ENCODE measurements at places on chromosomes 16 and 17.

DNA sequence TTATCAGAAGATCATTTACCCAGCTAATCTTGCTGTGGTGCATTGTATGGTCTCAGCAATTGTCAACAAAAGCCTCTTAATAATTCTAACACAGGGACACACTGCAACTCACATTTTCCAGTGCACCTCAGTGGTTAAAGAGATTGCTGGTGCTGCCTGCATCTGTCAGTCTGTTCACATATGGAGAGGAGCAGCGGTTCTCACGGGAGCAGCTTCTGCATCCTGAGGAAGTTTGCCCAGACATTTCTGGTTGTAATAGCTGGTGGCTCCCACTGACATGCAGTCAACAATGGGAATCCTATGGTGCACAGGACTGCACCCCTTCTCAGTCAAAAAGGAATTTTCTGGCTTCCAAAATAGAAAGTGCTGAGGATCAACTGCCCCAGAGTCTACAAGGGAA, 7.8 kb downstream of the GGA2 start:
- DNase-seq, result no peak

DNA sequence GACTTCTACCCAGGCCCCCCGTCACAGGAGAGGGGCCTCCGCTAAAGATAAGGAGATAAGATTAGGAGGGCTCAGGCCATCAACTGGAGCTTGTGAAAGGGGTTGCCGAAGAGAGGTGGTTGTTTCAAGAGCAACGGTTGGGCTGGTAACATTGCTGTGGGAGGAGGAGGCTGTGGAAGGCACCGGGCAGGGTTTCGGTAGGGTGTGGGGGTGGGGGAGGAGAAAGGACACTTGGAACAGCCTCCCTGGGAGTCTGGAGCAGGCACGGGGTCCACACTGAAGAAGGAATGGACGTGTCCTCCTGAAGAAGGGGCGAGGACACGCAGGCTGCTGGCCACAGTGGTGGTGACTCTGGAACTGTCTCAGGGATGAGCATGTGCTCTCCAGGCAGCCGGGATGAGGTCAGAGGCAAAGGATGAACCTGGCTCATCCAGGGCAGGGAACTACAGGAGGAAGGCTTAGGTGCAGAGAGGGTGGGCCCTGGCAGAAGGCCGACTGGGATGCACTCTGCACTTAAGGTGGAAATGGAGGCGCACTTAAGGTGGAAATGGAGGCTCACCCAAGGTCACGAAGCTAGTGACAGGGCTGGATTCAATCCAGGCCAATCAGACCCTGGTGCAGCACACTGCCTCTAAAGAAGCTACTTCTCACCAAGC, 1.2 kb upstream of the EPX start:
- peak; percentile 23 for DNase-seq

DNA sequence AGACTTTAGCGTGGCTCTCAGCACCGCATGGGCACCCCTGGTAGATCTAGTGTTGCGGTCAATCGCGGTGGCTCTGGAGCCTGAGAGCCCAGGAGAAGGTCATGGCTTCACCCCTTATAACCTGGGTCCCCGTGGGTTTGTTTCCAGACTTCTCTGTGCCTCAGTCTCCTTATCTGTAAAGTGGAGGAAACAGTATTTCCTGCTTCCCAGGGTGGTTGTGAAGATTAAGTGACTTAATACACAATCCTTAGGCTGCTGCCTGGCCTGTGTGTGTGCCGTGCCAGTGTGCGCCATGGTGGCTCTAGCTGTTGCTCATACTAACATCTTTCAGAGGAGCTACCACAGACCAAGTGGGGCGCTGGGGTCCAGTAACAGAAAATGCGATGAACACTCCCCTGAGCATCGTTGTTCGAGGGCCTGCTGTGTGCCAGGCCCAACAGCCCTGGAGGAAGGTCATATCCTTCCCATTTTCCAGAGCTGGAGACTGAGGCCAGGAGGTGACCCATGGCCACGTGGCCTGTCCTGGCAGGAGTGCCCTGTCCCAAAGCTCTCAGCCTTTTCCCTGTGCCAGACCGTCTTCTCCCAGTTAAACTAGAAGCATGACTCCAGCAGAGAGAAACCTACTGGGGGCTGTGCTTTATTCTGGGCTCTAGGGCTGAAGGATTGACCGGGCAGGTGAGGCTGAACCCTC, 70.1 kb downstream of the CMIP start:
- no peak for DNase-seq

GRCh38 chr16:84959045-84959576, 52.2 kb downstream of the ZDHHC7 start:
- peak; percentile 60 for DNase-seq

GRCh38 chr17:67902511-67903231, 77.4 kb downstream of the BPTF start:
- no peak for DNase-seq

DNA sequence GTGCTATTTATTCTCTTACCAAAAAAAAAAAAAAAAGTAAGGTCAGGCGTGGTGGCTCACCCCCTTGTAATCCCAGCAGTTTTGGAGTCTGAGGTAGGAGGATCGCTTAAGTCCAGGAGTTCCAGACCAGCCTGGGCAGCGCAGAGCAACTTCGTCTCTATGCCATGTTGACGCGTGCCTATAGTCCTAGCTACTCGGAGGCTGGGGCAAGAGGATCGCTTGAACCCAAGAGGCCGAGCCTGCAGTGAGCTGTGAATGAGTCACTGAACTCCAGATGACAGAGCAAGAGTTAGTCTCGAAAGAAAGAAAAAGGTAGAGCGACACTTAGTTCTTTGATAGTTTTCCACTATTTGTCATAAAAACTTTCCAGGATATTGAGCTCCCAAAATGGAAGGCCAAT, 1.4 kb upstream of the TENT4B start:
- no peak for DNase-seq

DNA sequence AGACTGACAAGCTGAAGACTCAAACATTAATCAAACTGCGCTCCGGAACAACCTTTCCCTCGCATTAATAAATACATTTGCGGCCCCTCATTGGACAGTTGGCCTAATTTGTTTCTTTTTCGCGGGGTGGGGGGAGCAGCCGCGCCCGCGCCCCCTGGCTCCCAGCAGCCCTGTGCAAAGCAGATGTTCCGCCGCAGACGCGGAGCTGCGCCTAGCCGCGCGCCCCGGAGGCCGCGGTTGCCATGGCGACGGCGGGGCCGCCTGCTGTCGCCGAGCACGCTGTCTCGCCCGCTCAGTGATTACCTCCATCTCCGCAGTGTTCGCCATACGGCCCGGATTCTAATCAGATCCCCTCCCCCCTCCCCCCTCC, 25.5 kb downstream of the COPZ2 start:
- DNase-seq, result no peak

DNA sequence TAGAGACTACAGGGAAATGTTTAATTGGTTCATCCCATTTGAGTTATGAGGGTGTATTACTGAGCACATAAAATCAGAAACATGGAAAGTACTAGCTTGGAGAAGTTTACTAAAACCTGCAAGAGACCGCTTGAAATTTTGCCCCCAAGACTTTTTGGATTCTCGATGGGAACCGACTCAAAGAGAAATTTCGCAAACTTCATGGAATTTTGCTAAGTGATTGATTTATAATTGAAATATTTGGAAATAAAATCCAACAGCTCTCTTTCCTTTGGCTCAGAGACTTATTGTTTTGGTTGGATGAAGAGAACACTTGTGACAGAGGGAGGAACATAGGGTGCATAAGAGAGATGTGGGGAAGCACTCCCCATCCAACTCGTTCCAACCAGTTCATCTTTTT, 574.4 kb downstream of the WWOX start:
- no peak for DNase-seq

DNA sequence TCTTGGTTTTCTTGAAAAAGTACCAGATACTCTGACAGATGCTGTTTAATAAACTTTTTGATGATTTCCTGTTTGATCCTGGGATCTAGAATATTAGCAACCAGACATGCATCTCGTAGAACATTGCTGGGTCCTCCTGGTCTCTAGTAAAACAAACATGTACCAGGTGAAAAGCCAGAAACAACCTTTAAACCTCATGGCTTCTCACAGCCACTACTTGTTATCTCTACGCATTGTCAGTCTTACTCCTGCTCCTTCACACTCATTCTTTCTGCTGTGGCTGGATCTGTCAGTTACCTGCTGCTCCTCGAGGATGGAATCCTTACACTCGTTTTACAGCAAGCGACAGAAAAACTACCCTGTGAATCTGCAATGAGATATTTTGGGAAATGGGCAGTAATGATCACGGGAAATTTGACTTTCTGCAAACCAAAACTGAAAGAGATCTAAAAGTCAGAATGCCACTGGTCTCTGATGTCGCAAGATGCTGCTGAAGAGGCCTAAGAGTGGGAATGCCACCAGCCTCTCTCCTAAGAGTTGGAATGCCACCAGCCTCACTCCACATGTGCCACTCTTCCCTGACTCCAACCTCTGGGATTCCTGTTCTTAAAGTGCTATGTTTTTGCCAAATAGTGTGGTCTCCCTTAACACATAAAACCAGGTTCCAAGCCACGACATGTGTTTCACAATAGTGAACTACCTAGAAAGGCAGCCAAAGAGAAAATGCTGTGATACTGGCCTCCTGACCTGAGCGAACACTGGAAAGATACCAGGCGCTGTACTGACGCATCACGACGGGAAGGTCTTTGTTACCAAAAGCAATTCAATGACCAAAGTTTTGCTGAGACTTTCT, 86.3 kb downstream of the VPS53 start:
- DNase-seq, result no peak

DNA sequence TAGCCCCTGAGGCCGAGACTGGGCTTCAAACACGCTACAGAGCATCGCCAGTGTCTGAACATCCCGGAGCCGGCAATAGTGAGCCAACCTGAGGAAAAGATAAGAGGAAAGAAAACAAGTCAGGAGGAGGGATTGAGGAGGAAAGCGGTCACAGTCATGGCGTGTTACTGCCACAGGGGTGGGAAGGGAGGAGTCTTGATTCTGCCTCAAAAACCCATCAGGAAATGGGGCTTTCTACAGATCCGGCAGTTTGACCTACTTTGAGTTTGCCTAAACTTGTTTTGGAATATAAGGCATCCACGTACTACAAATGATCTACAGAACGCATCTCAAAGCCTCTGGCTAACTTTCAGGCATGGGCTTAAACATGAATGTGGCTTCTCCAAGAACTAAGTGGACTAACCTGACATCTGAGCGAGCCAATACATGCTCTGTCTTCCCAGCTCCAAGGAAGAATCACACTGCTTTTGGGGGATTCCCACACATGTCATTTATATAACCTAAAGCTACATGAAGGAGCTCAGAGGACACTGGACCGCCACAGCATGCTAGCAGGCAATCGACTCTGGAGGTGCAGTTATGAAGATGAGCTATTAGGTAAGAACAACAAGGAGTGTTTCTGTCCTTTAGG, 96.6 kb downstream of the WDR59 start:
- no peak for DNase-seq

GRCh38 chr16:30567991-30568638, 3.4 kb downstream of the ZNF688 start:
- peak; percentile 45 for DNase-seq

GRCh38 chr16:23803591-23804123, 32.1 kb upstream of the PRKCB start:
- DNase-seq, result peak; percentile 60

GRCh38 chr17:7292729-7293128, 1.7 kb downstream of the YBX2 start:
- no peak for DNase-seq

GRCh38 chr16:49010396-49010795, 271.2 kb downstream of the CBLN1 start:
- no peak for DNase-seq

- no peak for DNase-seq
Observed at GRCh38 chr17:34363183-34363661, at the start of gene CCL1. TSS of gene CCL1 (minus strand) at chr17:34363233. CDS start at chr17:34363161, 72 bp downstream.

GRCh38 chr16:55041540-55042234, 111.0 kb downstream of the IRX5 start:
- no peak for DNase-seq

DNA sequence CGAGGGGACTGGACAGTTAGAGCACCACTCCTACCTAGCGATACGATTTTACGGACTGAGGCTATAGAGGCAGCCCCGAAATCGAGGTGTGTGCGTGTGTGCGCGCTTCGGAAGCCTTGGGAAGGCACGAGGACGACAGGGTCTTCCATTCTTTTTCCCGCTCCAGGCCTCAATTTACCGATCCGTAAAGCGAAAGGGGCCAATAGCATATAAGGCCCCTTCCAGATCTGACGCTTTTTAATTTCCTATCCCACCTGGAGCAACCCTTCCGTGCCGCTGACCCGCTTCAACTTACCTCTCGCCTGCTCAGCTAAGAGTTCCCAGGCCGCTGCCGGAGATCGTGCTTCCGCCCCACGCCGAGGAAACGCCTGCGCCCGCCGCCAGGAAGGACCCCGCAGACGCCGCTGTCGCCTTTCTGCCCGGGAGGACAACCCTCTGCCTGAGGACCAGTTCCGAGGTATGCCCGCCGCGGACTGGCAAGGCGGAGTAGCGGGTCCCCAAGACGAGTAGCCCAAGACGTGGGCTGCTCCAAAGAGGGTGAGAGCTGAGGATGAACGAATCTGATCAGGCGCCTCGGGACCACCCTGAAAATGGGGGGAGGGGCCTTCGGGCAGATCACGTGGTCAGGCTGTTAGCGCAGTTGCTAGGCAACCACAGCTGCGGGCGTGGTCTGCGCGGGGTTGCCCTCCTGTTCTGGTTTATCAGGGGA, at the start of gene EFTUD2:
Gene EFTUD2, minus strand, starts transcription at position 372 of the 709 bp plus-strand sequence. CDS start 4,924 bp downstream, outside the sequence.
- DNase-seq, result peak; percentile 96

- DNase-seq, result no peak
Observed at GRCh38 chr16:81040131-81040530, 4.5 kb downstream of the ATMIN start.

GRCh38 chr16:58462089-58462488, 37.9 kb upstream of the NDRG4 start:
- DNase-seq, result no peak

DNA sequence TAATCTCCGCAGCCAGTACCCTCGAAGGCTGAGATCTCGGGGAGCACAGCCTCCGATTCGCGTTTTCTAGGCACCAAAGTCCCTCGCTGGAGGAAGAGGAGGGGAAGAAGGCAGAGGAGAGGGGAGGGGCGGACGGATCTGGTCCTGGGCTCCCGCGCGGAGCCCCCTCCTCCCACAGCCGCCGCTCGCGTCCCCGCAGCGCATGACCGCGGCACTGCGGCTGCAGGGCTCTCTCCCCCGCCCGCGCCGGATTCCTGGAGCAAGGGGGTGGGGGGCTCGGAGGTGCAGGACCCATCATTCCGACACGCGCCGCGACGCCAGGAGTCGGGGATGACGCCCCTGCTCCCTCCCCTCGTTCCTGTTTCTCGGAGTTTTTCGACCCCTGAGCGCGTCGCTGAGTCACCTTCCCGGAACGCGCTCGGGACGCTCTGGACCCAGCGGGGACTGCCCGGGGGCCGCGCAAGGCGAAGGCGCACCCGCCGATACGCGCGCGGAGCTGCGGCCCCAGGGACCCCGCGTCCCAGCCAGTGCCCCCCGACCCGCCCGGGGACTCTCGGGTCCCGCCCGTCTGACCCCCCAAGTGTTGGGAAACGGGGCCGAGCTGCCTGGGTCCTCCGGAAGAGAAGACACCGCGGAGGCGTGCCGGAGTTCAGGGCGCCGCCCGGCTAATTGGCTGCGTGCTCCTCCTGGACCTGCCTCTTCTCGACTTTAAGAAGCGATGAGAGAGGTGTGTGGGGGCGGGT, 1.4 kb upstream of the SPHK1 start:
- peak; percentile 87 for DNase-seq
